ENCODE measurements at places on chromosomes 7 and 10.

GRCh38 chr7:155794196-155794595, 18.1 kb downstream of the SHH start:
- no peak for DNase-seq

DNA sequence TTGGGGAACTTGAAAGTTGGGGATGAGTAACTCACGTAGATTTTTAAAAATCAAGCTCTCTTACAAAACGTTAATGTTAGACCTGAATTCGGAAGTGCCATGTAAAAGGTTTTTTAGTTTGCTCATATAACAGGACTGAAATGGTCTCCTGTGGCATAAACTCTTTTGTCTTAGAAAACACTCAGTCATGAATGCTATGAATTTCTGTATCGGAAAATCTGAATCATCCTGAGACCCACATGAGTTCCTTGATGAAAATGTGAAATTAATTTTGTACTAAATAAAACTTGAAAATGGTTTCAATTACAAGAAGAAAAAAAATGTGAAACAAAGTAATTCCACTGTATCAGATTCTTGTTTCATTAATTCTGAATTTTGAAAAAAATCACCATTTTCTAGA, 134.8 kb upstream of the BMPER start:
- no peak for DNase-seq

GRCh38 chr10:48890888-48891850, 48.5 kb downstream of the LRRC18 start:
- no peak for DNase-seq

DNA sequence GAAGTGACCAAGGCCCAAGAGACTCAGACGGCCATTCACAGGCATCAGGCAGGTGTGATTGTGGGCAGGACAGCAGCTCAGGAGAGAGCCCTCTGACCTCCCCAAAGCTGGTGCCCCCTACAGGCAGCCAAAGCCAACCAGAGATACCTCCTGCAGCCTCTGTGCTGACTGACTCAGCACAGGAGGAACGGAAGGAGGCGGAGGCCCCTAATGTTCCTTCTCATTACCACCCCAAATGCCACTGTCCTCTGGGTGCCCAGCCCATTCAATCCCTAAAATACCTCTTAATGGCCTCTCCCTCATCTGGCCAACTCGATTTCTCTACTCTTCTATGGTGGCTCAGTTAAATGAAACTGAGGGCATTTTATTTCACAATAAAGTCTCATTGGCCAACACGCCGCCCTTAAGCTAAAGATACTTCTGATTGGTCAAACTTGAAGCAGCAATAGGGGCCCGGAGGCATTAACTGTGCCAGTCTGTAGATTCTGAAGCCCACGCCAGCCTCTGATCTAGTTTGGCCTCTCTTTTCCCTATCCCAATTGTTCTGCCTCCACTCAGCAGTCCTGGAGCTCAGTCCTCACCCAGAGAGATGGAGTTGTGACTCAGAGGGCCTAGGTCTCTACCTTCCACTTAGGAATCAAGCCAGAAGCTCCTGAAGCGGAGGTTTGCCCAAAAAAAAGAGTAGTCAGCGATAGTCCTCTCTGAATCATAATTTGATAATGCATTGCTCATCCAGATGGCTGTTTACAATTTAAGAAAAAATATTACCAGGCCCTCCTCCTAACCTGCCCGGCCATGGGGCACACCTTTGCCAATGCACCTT, 1.2 kb downstream of the CYREN start:
- DNase-seq, result no peak

DNA sequence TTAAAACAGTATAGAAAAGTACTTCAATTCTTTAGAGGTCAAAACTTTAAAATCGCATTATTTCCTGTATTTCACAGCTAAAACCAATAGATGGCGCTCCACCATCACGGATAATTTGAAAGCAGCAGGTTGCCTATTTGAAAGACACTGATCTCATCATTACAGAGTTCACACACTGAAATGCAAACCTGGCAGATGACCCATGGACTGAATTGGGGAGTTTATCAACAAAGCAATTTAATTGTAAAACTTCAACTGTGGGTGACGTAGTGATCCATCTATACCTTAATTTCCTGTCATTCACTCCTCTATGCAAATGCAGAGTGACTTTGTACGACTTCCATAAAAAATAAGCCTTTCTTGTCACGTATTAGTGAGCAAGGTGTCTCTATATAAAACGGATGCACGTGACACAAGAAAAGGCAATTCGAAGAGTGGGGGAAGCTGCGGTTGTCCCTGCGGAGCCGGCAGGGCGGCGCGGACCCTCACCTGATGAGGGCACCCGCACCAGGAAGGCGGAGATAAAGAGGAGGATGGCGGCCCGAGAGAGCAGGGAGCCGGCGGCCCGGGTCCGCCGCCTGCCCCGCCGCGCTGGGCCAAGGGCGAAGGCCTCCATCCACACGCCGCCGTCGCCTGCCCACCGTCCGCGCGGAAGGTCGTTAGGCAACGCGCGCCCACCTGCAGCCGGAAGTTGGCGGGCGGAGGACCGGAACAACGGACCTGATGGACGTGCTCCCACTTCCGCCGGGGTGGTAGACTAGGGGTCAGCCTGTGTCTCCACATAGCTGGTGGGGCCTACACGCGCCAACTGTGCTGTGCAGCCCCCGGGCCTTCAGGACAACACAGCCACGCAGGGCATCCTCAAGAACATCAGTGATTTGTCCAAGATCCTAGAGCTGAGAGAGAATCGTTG, at the start of gene ZPBP:
ZPBP (minus strand) TSS at position 668 of the 913 bp plus-strand sequence; CDS start at position 616, 52 bp downstream.
- DNase-seq, result no peak

DNA sequence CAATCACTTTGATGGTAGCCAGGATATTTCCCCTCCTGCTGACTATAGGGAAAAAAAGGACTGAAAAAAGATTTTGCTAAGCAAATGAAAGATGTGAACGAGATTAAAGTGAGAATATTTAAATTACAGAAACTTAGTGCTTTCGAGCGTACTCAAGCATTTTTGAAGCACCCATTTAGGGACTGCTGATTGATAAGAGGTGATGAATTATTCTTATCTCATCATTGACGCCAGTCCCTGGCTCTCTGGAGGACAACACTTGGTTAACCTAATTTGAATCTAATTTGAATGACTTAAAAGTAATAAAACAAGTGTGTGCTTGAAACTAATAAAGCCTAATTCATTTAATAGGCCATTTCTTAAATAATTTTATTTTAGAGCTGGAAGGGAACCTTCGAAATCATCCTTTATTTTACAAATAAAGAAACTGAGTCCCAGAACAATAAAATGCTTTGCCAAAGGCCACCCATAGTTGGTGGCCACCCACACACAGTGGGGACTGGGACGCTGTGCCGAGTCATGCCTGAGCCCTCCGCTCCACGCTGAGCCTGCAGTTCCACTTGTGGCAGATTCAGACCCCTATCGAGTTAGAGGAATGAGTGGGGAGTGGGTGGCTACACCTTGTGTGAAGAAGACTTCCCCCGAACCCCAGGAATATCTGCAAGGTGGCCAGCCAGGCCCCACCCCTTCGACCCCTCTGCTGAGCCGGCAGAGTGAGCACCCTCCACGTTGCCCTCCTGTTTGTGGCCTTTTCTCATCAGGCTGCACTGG, 61.1 kb upstream of the SAMD8 start:
- no peak for DNase-seq

DNA sequence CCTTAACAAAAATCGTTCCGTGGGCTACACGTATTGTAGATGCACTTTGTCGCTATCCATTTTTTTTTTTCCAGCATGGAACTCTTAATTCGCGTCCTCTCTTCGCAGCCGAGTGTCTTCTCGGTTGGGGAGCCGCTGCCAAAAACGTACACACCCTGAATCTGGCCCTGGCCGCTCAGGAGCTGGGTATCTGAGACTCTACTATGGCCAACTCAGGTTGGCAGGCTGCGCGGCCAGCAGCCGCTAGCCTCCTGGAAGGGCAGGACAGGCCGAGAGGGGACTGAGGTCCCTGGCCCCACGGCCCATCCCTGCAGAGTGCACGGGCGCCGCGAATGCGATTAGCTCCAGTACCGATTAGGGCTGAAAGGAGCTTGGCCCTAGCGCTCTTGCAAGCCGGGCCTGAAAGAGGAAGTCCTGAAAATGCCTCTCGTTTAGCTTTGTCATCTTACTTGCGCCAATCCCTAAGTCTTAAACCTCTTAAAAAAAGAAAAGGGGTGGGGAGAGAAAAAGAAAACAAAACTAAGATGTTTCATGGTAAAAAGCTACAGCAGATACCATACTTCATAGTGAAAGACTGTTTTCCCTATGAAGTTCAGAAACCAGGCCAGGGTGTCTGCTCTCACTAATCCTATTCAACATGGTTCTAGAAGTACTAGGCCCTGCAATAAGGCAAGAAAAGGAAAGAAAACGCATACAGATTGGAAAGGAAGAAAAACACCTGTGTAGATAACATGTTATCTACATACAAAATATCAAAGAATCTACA, 113.2 kb upstream of the RHEB start:
- no peak for DNase-seq

GRCh38 chr10:69847458-69847857, 45.8 kb downstream of the COL13A1 start:
- DNase-seq, result no peak

DNA sequence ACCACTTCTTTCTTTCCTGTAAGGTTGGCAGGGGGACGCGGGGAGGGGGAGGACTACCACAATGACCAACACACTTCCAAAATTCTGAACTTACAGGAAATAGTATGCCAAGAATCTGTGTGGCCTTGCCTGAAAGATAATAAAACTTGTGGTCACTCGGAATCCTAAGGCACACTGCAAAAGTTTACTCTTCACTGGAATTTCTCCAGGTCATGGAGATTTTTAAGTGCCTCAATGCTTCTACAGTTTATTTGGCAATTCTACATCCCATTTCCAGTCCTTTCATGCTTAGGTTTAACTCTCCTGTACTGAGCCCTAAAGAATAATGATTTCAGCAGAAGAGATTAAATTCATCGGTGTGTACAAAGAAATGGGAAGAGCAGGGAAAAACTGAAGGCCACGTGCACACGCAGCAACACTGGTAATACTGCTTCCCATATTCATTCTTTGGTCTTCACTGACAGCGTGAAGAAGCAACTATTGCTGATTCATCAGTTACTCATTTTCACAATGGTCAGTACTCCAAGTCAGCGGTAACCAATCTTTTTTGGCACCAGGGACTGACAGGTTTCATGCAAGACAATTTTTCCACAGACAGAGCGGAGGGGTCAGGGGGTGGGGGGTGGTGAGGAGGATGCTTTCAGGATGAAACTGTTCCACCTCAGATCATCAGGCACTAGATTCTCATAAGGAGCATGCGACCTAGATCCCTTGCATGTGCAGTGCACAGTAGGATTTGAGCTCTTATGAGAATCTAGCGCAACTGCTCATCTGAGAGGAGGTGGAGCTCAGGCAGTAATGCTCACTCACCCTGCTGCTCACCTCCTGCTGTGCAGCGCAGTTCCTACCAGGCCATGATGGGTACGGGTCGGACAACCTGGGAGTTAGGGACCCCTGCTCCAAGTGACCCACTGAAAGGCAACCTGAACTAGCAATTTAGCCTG, 9.8 kb downstream of the LARP4B start:
- DNase-seq, result no peak

- no peak for DNase-seq
These were observed 174.7 kb upstream of the RHEB start for GRCh38 chr7:151694441-151694827.

- DNase-seq, result no peak
These were observed 43.3 kb upstream of the EZH2 start for GRCh38 chr7:148927123-148928045.

DNA sequence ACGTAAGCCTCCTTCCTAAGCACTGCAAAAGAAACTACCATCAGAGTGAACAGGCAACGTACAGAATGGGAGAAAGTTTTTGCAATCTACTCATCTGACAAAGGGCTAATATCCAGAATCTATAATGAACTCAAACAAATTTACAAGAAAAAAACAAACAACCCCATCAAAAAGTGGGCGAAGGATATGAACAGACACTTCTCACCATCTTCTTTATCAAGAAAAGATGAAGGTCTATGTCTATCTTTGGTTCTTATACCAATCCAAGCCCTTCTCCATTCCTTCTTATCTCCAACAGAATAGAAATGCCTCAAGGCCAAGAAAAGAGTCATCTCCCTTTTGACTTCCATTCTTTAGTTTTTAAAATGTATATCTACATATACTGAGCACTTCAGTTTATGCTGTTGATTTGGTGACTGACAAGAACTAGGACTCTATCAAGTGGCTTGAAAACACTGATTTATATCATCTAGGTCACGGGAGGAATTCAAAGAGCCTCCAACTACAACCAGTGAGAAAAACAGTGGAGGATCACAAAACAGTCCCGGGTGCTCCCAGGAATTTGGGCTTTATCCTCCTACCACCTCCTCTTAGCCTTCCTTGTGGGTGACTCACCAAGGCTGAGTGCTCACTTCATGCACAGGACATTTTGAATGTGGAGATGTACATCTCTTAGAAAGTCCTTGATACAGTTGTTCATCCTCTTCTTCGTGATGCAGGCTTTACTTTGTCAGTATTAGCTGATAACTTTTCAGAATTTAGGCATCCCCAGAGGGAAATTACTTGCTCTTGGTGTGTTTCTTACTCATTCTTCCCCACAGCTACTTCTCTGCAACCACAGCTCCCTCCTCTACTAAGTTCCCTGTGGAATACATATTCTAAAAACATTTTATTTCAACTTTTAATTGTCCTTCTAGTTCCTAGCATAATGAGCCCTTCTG, 15.4 kb downstream of the TAS2R41 start:
- DNase-seq, result no peak

- no peak for DNase-seq
These were observed 252.6 kb downstream of the SORCS3 start for GRCh38 chr10:104893701-104894100.

DNA sequence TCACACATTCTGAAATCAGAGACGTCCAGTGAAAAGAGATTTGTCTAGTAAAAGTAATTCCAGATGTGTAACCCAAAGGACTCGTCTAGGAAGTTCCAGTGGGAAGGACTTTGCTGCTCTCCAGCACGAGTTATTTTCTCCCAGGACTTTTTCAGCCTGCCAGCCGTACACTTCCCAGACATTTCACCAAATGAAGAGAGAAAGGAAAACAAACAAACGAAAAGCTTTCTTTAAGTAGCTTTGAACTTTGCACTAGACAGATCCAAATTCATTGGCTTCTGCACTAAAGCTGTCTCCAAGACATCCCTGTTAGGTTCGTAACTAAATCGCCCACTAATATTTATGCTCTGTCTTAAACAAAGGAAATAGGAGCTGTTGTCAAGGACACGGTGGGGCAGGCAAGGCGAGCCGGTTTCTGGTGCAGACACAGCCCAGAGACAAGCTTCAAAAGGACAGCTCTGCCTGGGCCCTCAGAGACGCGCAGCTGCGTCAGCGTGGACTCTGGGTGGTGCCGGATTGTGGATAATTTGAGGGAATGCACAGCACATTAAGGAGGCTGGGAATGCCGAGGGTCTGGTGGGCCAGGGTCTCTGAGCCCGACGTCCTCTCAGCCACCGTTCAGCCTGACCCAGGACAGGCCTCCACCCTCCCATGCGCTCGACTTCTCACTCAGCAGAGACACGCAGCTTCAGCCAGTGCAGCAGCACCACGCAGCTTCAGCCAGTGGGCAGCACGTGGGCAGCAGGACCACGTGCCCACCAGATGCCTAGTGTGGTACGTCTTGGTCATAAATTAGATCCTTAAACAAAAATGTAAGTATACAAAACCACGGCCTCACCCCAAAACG, 64.1 kb upstream of the INSIG1 start:
- DNase-seq, result no peak

DNA sequence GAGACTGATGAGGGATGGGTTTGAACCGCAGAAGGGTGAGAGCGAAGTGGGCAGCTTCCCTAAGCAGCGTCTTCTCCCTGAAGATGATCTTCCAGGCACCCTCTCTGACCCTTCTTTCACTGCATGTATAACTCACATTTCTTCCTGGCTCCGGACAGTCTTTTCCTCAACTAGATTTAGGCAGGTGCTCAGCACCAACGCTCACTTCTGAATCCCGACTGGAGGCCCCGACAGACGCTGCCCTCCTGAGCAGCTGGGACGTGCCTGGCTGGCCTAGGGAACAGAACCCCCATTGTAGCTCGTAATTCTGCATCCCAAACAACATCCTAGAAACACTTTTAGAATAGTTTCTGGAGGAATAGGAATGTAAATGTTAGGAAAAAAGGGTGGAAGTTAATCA, 206.6 kb downstream of the DIP2C start:
- DNase-seq, result no peak

Measured in T1000 (cell line).